CD4-positive, alpha-beta T cell treated with Interleukin-2 at 100 ng/mL for 4 hours (primary cell): ENCODE measurements at places on chromosomes 6 and 20.

DNA sequence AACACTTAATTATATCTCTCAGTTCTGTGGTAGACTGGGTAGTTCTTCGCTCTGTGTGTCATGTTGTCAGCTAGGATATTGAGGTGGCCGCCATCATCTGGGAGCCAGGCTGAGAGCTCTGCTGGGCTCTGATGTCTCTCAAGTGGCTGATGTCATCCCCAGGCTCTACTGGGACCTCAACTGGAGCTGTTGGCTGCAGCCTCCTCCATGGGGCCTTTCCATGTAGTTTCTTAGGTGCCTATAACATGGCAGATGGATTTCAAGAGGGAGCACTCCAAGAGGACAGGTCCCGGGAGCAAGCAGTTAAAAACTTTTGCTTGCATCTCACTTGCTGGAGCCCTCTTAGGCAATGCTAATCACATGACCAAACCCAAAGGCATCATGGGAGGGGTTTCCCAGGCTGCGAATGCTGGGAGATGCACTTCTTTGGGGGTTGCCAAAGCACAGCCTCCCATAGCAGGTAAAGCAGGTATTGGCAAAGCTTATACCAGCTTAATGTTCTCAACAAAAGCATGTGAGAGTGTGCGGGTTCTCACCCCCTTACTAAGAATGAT lies 129.8 kb downstream of the TMEM242 start:
- no peak for DNase-seq

DNA sequence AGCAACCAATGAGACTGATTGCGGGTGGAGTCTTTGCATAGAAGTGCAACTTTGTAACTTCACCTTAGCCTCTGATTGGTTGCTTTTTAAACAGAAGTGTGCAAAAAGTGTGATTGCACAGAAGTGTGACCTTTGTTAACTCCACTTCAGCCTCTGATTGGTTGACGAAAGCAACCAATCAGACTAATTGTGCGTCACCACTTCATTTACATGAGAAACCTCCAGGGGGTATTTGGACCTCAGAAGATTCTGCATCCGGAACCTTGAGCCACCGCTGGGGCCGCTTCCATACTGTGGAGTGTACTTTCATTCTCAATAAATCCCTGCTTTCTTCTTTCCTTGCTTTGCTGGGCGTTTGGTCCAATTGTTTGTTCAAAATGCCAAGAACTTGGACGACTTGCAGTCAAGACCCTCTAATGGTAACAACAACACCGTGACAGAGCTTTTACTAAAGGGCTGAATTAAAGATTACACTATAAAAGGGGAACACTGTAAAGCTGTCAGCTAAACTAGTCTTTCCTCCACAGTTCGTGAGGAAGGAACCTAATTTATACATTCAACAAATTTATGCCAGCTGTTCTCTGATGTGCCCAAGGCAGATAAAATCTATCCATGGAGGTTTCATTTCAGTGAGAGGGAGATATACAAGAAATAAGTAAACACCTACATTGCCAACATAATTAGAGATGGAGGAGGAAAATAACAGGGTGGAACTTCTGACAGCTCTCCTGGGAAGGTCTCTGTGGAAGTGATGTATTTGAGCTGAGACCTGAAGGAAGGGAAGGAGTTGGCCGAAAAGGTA lies 1.4 kb upstream of the HECA start:
- no peak for DNase-seq

DNA sequence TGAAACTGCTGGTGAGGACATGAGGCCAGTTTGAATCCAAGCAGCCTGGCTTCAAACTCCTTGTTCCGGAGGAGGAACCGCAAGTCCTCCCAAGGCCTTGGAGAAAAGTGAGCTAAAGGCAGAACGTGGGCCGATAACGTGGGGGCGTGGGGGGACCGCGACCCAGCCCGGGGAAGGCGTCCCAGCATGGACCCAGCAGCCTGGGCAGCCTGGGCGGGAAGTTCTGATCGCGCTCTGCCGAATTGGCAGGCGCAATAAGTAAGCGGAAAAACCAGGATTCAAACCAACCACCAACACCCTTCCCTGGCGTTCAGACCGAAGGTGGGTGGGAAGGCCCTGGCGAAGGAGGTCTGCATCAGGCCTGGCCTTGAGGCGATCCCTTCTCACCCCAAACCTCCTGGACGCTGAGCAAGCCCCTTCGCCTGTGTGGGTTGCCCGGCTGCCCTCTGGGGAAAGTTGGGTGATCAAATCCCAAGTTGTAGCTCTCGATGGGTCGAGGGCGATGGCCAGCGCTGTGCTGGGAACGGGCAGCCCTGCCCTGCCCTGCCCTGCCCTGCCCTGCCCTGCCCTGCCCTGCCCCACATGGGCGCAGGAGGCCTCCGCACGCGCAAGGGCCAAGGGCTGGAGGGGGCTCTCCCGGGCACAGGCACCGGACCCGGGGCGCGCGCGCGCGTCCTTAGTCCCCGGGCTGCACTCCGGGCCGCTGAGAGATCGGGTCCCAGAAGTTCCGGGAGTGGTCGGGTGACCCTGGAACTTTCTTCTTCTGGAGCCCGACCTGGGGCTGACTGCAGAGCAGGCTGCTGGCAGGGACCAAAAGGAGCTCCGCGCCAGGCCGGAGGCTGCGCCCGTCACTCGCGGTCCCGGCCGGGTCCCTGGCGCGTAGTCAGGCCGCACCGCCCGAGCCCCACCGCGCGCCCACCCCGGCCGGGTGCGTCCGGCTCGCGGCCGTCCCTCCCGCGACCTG lies 637 bp upstream of the SLC22A3 start:
- no peak for DNase-seq

DNA sequence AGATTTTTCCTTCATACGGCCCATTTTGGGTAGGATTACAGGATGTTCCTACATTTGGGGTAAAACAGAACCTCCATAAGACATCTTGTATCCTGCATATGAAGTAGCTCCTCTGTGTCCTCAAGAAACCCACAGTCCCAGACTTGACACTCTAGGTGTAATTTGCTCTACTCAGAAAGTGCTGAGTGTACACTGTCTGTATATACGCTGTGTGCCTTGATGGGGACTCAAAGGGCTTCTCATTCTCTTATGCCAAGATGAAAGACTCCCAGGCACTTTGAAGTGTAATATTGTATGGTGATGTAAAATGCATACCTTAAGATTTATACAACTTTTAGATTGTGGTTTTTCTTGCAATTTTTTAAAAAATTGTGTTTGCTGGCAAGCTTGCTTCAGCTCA lies 5.2 kb downstream of the TFAP2D start:
- DNase-seq = no peak

- peak; percentile 62 for DNase-seq
Measured at GRCh38 chr6:118808793-118809638, 84.9 kb upstream of the ASF1A start.

GRCh38 chr20:51134405-51134804 lies 111.5 kb upstream of the KCNG1 start:
- no peak for DNase-seq

DNA sequence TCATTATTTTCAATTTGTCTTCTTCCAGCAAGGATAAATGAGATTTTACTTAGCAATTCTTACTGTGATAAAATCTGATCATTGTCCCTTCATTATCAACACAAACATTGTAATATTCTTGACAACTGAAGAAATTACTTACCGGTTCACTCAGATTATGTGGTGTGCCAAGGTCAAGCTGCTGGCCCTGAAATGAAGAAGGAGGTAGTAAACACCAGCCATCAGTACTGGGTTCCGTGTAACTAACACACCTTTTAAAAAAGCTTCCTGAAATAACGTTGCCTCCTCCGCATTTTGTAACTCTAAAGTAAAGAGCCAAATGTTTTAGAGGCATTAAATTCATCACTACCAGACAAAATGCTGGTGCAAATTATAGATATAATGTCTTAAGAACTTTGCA lies 7.4 kb downstream of the ROS1 start:
- DNase-seq = no peak

GRCh38 chr6:6179858-6180623 lies 140.4 kb downstream of the F13A1 start:
- DNase-seq = no peak

DNA sequence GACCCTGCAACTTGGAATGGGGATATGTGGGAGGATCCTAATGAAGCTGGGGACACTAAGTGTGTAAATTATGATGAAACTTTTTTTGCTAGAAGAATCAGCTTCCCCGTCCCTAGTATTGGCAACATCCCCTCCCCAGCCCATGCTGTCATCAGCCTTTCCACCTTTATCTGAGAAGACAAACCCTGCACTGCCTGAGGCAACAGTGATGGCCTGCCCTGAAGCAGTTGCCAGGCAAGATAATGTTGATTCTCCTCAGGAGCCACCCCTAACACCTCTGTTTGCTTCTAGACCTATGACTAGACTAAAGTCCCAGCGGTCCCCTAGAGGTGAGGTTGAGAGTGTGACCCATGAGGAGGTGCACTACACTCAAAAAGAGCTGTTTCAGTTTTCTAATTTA lies 27.1 kb downstream of the MICA start:
- no peak for DNase-seq
